ENCODE measurements at places on chromosomes 11 and 22. TPM values are rescaled to one million over a fixed set of nuclear protein-coding genes. Genes with fewer than 3 reads are reported as not detected.

C22orf42 gene
- not detected for total RNA-seq

- H3K4me3 ChIP-seq = no peak overlapping the region
- no peaks in the 10 kb centered on the region for H3K36me3 ChIP-seq
- H3K27ac ChIP-seq = no peak overlapping the region
- peaks cover 1% of the 10 kb centered on the region for H3K27me3 ChIP-seq
- no peaks in the 10 kb centered on the region for H3K4me1 ChIP-seq
- no peak for DNase-seq
These were observed 530.2 kb downstream of the SOX6 start for GRCh38 chr11:15825976-15826650.

DNA sequence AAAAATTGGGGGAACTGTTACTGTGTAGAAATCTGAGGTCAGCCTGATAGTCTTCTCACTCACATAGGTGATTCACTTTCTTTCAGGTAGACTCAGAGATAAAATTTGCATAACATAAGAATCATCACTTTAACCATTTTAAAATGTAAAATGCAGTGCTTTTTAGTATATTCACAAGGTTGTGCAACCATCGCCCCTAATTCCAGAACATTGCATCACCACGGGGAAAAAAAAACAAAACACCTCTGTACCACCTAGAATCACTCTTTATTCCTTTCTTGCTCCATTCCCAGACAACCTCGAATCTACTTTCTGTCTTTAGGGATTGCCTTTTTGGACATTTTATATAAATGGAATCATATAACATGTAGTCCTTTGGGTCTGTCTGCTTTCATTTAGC, 20.9 kb downstream of the CHEK1 start:
- no peaks in the 10 kb centered on the region for H3K27me3 ChIP-seq
- H3K4me1 ChIP-seq = no peaks in the 10 kb centered on the region
- H3K4me3 ChIP-seq = no peak overlapping the region
- DNase-seq = no peak
- peaks cover 13% of the 10 kb centered on the region for H3K36me3 ChIP-seq

GRCh38 chr22:41184679-41185078, 20.4 kb upstream of the L3MBTL2 start:
- no peak for DNase-seq
- 0 out of 2 replicates have a peak overlapping the region, but pooled peaks have one; percentile 18 for H3K27ac ChIP-seq
- no peak overlapping the region for H3K4me3 ChIP-seq
- H3K36me3 ChIP-seq = peaks cover 7% of the 10 kb centered on the region
- no peaks in the 10 kb centered on the region for H3K27me3 ChIP-seq

DNA sequence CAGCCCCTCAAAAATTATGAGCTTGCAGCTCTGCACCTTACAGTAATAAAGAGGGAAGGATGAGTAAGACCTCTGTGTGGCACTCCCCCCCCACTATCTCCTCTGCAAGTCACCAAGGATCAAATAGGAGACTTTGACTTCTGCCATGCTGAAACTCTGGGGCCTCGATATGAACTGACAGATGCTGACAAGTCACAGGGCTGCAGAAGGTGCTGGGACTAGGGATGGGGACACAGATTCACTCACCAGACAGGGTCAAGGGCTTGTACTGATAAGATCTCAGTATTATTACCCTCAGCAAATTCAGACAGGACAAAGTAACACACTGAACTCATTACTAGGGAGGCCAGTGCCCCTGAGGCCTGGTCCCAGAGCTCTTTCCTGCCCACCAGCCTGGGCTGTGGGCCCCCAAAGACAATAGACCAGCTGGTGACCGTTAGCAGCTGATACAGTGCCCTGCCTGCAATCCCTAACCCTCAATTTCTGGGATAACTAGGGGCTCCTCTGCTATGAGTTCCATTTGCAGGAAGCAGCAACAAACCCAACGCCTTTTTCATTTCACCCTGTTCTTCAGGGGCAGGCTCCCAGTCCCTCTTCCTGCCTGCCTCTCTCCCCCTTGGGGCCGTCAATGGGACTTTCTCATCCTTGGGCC, 20.1 kb downstream of the TMPRSS13 start:
- peaks cover 12% of the 10 kb centered on the region for H3K4me1 ChIP-seq
- H3K36me3 ChIP-seq = no peaks in the 10 kb centered on the region
- no peak overlapping the region for H3K27ac ChIP-seq
- DNase-seq = no peak

Data from H1 (cell line).